ENCODE measurements at places on chromosomes 16 and 17. TPM values are rescaled to one million over a fixed set of nuclear protein-coding genes. Genes with fewer than 3 reads are reported as not detected.

- H3K27me3 ChIP-seq = no peaks in the 10 kb centered on the region
- no peaks in the 10 kb centered on the region for H3K4me1 ChIP-seq
- H3K4me3 ChIP-seq = no peak overlapping the region
- DNase-seq = no peak
These were observed 226.2 kb upstream of the SDK2 start for GRCh38 chr17:73870473-73870872.

DNA sequence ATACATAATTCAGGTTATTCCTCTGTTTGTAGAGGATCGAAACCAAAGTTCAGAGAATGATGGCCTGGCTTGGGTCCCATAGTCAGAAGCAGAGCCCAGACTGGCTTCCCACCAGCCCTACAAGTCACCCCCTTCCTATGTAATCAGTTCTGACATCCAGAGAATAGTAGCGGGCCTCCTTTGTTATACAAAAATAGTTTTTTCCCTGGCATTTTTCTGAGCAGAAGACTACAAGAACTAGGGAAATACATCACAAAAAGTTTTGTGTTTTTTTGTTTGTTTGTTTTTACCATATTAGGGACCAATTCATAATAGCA is 19.2 kb downstream of the ATPAF2 start:
- H3K4me3 ChIP-seq = no peak overlapping the region
- H3K36me3 ChIP-seq = peaks cover 4% of the 10 kb centered on the region
- DNase-seq = no peak
- H3K27me3 ChIP-seq = no peaks in the 10 kb centered on the region

DNA sequence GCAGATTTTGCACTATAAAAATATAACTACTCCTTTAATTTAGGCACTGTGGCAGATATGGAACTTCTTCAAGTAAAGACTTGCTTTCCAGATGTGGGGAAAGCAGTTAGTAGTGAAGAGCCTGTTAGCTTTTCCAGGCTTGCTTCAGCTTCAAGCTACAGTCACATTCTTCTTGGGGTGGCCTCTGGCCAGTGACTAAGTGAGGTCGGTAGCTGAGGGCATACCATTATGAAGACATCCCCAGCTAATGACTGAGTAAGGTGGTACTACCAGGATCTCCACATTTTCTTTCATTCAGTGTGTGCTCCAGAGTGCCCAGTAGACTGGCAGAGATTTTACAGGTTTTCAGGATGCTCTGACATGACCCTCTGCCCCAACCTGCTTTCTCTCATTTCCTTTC is 167.1 kb upstream of the KIF2B start:
- no peaks in the 10 kb centered on the region for H3K27me3 ChIP-seq
- H3K4me3 ChIP-seq = no peak overlapping the region
- DNase-seq = peak; percentile 27
- H3K36me3 ChIP-seq = no peaks in the 10 kb centered on the region

- no peak overlapping the region for H3K27ac ChIP-seq
- no peaks in the 10 kb centered on the region for H3K27me3 ChIP-seq
- DNase-seq = peak; percentile 76
- no peak overlapping the region for H3K4me3 ChIP-seq
- no peaks in the 10 kb centered on the region for H3K4me1 ChIP-seq
- H3K36me3 ChIP-seq = no peaks in the 10 kb centered on the region
These were observed 869.5 kb upstream of the SOX9 start for GRCh38 chr17:71251276-71251675.

DNA sequence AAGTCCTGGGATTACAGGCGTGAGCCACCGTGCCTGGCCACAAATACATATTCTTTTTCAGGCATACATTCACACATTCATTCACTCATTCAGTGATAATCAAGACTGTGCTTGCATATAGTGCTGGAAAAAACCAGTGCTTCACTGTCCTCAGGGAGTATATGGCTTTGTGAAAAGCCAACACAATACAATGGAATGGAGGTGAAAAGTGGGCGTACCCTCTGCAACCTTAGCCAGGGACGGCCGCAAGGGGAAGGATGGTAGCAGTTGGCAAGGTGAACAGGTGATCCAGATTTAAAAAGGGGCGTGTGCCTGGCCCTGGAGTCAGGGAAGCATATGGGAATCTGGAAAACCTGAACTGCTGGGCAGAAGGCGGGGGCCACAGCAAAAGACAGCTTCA is 18.1 kb upstream of the GAN start:
- DNase-seq = no peak
- no peak overlapping the region for H3K27ac ChIP-seq
- H3K4me3 ChIP-seq = no peak overlapping the region
- no peaks in the 10 kb centered on the region for H3K36me3 ChIP-seq

- peaks cover 20% of the 10 kb centered on the region for H3K4me1 ChIP-seq
- H3K27me3 ChIP-seq = peaks cover 4% of the 10 kb centered on the region
- H3K36me3 ChIP-seq = peaks cover 6% of the 10 kb centered on the region
- no peak overlapping the region for H3K4me3 ChIP-seq
- H3K27ac ChIP-seq = peak overlapping the region; percentile 10
These were observed 2.9 kb upstream of the TTYH2 start for GRCh38 chr17:74210191-74211140.

DNA sequence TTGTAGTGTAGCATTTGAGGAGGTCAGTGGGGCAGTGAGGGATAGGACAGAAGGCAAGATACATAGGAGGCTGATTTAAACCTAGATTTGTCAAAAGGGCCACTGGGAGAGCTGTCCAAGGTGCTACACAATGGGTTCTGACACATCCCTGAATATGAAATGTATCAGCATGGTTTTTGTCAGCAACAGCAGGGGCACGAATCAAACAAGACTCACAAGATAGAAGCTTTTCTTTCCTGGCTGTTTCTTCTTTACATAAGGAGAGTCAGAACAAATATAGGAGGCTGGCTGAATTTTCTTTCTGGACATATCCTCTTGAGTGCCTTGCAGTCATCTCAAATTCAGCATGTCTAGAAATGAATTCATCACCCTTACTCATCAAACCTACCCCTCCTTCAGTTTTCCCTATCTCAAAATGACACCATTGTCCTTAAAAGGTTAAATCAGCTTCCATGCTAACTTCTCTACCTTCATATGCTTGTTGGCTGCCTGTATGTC is 130.5 kb downstream of the NPIPB5 start:
- H3K27me3 ChIP-seq = peaks cover 12% of the 10 kb centered on the region
- no peak overlapping the region for H3K27ac ChIP-seq
- peak; percentile 51 for DNase-seq
- no peaks in the 10 kb centered on the region for H3K36me3 ChIP-seq
- H3K4me1 ChIP-seq = no peaks in the 10 kb centered on the region

GRCh38 chr17:8255499-8255898 is 6.4 kb downstream of the PFAS start:
- no peak overlapping the region for H3K27ac ChIP-seq
- H3K27me3 ChIP-seq = no peaks in the 10 kb centered on the region
- H3K4me1 ChIP-seq = no peaks in the 10 kb centered on the region
- peaks cover 16% of the 10 kb centered on the region for H3K36me3 ChIP-seq

- peak; percentile 52 for DNase-seq
- no peaks in the 10 kb centered on the region for H3K36me3 ChIP-seq
- peaks cover 4% of the 10 kb centered on the region for H3K27me3 ChIP-seq
- H3K4me3 ChIP-seq = peak within 1 kb of the TSS; percentile 63
- H3K27ac ChIP-seq = no peak within 1 kb of the TSS
These were observed at the start of gene C1QTNF1 for GRCh38 chr17:79023886-79024771. Gene C1QTNF1 (plus strand): TSS chr17:79024169. CDS start chr17:79043969, 19,800 bp downstream.

- no peaks in the 10 kb centered on the region for H3K27me3 ChIP-seq
- no peak for DNase-seq
- no peak overlapping the region for H3K27ac ChIP-seq
- H3K4me3 ChIP-seq = no peak overlapping the region
These were observed 25.8 kb downstream of the CRISPLD2 start for GRCh38 chr16:84845496-84846002.

- no peak overlapping the region for H3K4me3 ChIP-seq
- peak overlapping the region; percentile 34 for H3K27ac ChIP-seq
- peak; percentile 67 for DNase-seq
- no peaks in the 10 kb centered on the region for H3K27me3 ChIP-seq
- peaks cover 64% of the 10 kb centered on the region for H3K36me3 ChIP-seq
These were observed 12.5 kb downstream of the SLC16A3 start for GRCh38 chr17:82241183-82241925.

DNA sequence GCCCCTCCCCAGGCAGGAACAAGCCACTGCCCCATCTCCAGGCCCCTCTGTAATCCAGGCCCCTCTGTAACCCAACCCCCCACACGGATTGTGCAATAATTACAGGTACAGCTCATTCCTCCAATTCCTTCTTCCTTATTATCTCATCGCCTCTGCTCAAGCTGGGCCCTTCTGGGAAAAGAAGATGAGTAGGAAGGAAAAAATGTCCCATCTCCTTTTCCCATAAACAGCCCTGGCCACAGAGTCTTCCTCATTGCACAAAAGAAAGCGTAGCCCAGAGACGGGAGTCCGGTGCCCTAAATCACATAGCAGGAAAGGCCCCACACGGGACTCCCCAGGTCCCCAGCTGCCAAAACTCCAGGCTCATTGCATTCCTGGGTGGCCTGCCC is 3.6 kb upstream of the LITAFD start:
- DNase-seq = peak; percentile 55
- no peak overlapping the region for H3K27ac ChIP-seq
- no peak overlapping the region for H3K4me3 ChIP-seq
- no peaks in the 10 kb centered on the region for H3K27me3 ChIP-seq

- peak; percentile 95 for DNase-seq
- peak overlapping the region; percentile 45 for H3K27ac ChIP-seq
- peaks cover 14% of the 10 kb centered on the region for H3K4me1 ChIP-seq
- no peaks in the 10 kb centered on the region for H3K36me3 ChIP-seq
These were observed 14.6 kb upstream of the CIBAR2 start for GRCh38 chr16:85126705-85127378.

DNA sequence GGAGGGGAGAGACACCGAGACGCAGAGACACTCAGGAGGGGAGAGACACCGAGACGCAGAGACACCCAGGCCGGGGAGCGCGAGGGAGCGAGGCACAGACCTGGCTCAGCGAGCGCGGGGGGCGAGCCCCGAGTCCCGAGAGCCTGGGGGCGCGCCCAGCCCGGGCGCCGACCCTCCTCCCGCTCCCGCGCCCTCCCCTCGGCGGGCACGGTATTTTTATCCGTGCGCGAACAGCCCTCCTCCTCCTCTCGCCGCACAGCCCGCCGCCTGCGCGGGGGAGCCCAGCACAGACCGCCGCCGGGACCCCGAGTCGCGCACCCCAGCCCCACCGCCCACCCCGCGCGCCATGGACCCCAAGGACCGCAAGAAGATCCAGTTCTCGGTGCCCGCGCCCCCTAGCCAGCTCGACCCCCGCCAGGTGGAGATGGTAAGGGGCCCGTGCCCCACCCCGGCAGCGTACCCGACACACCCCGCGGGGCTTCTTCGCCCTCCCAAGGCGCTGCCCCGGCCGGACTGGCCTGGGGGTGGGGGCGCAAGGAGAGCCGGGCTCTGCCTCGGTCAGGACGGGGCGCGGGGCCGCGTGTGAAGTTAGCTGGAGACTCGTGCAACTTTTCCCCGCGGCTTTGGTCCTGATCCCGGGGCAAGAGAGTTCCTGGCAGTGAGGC is 427 bp downstream of the PPP1R1B start:
- H3K36me3 ChIP-seq = no peaks in the 10 kb centered on the region
- DNase-seq = no peak
- peaks cover 56% of the 10 kb centered on the region for H3K27me3 ChIP-seq
- no peak overlapping the region for H3K4me3 ChIP-seq
- H3K27ac ChIP-seq = no peak overlapping the region
- H3K4me1 ChIP-seq = no peaks in the 10 kb centered on the region

GRCh38 chr16:86513471-86514277 is 3.3 kb downstream of the FOXF1 start:
- H3K4me3 ChIP-seq = peak overlapping the region; percentile 98
- DNase-seq = no peak
- no peaks in the 10 kb centered on the region for H3K27me3 ChIP-seq

- no peak overlapping the region for H3K27ac ChIP-seq
- H3K36me3 ChIP-seq = no peaks in the 10 kb centered on the region
- no peaks in the 10 kb centered on the region for H3K4me1 ChIP-seq
- H3K27me3 ChIP-seq = peaks cover 4% of the 10 kb centered on the region
These were observed 8.6 kb downstream of the ABCA3 start for GRCh38 chr16:2331931-2332267.

DNA sequence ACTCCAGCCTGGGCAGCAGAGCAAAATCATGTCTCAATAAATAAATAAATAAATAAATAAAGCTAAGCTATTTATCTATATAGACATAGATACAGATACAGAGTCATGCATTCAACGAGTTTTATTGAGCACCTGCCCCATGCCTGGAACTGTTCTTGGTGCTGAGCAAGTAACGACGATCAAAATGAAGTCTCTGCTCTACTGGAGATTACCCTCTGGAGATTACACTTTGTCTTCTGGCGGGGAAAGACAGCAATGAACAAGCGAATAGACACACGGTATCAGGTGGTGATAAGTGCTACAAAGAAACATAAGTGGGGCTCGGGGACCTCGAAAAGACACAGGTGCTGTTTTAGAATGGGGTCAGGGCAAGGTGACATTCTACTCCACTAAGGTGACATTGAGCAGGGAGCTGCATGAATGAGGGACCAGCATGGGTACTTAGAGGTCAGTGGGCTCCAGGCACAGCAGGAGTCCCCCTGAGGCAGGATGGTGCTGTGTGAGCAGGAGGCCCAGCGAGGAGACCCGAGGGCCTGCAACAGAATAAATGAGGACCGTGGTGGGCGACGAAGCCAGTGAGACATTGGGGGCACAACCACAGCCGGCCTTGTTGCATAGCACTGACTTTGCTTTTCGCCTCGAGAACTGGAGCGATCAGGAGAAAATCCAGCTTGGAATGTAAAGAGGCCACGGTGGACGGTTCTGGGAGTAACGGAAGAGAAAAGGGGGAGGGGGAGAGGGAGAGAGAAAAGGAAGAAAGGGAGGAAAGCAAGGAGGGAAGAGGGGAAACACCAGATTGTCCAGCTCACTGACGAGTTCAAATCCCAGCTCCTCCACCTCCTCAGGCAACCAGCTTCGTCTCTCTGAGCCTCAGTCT is 42.4 kb upstream of the MEAK7 start:
- H3K36me3 ChIP-seq = no peaks in the 10 kb centered on the region
- no peak for DNase-seq
- no peaks in the 10 kb centered on the region for H3K4me1 ChIP-seq
- H3K27ac ChIP-seq = no peak overlapping the region
- no peaks in the 10 kb centered on the region for H3K27me3 ChIP-seq

GRCh38 chr17:34465789-34466188 is 102.8 kb upstream of the CCL1 start:
- peaks cover 2% of the 10 kb centered on the region for H3K27me3 ChIP-seq
- no peaks in the 10 kb centered on the region for H3K36me3 ChIP-seq
- H3K27ac ChIP-seq = no peak overlapping the region
- no peak for DNase-seq

GRCh38 chr17:61390479-61390791 is 9.2 kb upstream of the TBX2 start:
- peaks cover 25% of the 10 kb centered on the region for H3K4me1 ChIP-seq
- peak overlapping the region; percentile 44 for H3K27ac ChIP-seq
- H3K27me3 ChIP-seq = no peaks in the 10 kb centered on the region
- H3K4me3 ChIP-seq = no peak overlapping the region
- DNase-seq = no peak
- peaks cover 2% of the 10 kb centered on the region for H3K36me3 ChIP-seq

DNA sequence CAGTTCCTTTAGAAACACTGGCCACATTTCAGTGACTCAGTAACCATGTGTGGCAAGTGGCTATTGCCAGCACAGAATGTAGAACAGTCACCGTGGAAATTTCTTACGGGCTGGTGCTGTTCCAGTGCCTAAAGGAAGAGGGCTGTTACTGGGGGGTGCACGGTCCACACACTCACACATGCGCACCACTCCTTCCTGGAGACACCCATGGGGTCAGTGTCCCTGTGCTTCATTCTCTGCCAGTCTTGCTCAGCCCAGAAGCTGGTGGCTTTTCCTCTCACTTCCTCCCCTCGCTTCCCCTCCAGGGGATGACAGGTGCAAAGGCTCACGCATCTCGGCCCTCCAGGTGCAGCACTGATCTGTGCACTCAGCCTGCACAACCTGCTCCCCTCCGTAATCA is 115.6 kb downstream of the CCDC182 start:
- H3K4me1 ChIP-seq = no peaks in the 10 kb centered on the region
- no peaks in the 10 kb centered on the region for H3K36me3 ChIP-seq
- no peaks in the 10 kb centered on the region for H3K27me3 ChIP-seq

CLDN9 gene
- total RNA-seq = not detected

TRPV3 gene
- total RNA-seq = 0.77 TPM

AKAP1 gene
- 9.1 TPM for total RNA-seq

HSD17B1 gene
- total RNA-seq = 2.6 TPM
